ENCODE measurements at places on chromosomes 7 and 10.

GRCh38 chr7:78203042-78203720 lies 404.6 kb downstream of the PHTF2 start:
- DNase-seq = no peak

DNA sequence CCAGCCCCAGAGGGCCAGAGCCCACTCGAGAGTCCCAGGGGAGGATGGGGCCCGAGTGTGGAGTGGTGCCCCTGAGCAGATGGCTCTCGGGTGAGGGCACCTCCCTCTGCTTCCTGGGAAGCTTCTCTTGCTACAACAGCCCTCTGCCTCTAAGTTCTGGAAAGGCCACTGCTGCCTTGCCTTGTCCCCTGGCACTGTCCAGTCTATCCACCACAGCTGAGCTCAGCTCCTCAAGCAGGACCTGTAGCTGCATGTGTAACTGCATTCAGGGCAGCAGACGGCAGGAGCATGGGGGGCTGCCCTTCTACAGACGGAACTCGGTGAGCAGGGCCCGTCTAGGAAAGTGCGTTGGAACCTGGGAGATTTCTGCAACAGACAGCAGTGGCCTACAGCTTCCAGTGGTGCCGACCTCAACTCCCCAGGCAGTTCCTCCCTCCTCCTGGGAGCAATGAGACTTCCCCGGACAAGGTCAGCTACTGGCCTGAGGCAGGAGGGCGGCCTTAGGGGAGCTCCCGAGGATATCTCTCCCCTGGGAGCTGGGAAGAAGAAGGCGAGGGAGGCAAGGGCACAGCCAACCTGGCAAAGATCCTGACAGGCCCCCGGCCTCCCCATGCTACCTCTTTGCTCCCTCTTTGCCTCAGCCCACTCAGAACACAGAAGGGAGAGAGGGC lies 88.5 kb downstream of the DLG5 start:
- DNase-seq = no peak

GRCh38 chr10:63752318-63752717 lies 231.1 kb downstream of the REEP3 start:
- no peak for DNase-seq

DNA sequence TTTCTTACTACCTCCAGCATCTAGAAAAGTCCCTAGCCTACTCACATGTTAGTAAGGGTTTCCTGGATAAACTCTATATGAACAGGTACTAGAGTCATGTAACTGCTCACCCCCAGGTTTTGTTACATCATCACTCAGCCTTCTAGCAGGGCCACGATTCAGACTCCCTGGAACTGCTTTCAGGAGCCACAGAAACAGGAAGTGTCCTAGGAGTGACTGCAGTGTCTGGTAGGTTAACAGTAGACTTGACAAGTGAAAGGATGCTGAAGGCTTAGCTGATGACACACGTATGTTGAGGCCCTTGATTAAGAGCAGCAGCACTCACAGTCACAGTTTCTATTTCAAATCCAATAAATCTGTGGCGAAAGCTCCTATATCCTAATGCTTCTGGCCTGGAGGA lies 101.2 kb downstream of the DNMBP start:
- no peak for DNase-seq

GRCh38 chr10:128437786-128438345 lies 311.6 kb upstream of the MKI67 start:
- no peak for DNase-seq

GRCh38 chr7:148153616-148154284 lies 436.8 kb upstream of the C7orf33 start:
- DNase-seq = no peak
